ENCODE measurements at places on chromosomes 6 and 20.

DNA sequence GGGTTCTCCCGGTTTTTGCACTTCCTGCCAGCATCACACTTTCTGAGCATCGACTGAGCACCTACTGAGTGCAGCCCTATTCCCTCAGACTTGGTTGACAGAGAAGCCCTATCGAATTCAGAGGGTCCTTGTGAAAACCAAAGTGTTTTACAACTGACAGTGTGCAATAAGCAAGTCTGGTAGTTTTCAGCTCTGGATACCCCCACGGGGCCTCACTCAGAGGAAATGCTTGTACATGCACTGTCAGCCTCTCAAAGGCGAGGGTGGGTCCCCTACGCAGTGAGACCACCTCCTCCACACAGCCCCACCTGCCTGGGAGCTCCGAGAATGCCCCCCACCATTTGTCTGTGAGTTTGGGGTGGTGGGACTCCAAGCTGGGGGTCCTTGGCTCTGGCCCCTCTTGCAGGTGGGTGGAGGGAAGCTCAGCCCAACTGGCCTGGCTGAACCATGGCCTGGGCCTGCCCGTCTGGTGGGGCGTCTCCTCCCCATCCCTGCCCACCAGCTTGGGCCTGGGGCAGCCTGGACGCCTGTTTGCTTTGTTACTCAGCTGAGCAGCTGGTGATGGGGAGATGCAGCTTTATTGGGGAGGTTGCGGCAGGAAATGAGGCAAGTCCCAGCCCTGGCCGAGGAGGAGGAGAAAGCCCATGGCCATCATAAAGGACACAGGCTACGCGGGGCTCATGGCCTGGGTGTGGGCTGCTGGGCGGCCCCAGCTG is 1.7 kb downstream of the SPDEF start:
- DNase-seq = no peak

DNA sequence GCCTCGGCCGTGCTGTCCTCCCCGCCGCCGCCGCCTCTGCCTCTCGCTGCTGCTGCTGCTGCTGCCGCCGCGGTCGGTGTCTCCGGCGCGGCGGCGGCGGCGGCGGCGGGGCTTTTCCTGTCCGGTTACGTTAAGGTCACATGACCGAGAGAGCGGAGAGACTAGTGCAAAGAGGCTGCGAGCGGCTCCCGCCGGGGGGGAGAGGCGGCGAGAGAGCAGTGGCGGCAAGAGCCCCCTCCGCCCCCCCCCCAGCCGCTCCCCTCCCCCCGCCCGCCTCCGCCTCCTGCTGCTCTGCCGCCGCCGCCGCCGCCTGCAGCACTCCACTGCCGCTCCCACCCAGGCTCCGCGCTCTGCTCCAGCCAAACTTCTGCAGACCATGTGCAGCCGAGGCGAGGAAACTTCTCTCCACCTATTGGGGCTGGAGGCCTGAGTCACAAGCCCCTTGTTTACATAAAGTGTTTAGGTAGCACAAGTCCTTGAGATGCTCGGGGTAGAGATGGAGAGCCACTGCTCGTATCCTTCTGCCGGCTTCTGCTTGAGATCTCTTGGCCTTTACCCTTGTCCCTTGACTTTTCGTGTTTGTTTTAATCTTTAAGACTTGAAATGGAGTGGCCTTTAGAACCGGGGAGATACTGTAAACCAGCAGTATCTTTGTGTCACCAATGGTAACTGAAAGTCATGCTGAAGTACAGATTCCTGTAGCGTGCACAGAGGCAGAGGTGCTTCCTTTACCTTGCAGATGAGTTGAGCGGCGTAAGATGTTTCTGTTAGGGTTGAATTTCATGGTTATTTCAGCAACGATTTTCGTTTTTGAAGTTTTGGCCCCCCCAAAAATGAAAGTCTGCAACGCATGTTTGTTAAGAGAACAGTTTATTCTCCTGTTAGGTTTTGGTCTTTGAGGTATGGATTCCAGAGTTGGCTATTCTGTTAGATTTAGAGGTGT is at the start of gene ZBTB2:
ZBTB2 (minus strand) TSS at position 89 of the 943 bp plus-strand sequence. CDS start 17,922 bp downstream, outside the sequence.
- DNase-seq = peak; percentile 70

GRCh38 chr6:1577896-1578745 is 31.6 kb upstream of the FOXC1 start:
- DNase-seq = no peak

DNA sequence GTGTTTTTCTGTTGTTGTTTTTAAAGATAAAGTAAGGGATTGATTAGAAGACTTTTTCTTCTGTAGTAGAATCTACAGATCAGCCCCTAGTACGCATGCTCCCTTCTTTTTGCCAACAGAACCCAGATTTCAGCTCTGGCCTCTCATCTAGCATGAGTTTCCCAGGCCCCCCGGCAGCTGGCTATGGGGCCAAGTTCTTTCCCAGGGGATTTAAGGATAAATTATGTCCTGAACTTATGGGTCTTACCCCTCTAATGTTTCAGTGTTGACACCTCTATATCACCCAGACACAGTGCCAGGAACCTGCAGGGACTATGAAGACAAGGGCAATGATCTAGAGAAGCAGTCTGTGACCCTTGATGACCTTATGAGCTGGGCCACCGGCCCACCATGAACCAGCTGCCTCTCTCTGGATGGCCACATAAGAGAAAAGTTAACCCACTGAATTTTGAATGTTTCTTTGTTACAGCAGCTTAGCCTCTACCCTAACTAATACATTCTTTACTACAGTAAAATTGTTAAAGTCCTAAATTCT is 150.5 kb downstream of the UNC5CL start:
- DNase-seq = no peak

GRCh38 chr20:46214824-46215488 is 93.3 kb downstream of the CDH22 start:
- peak; percentile 97 for DNase-seq

All from NCI-H345 (cell line).